ENCODE measurements at places on chromosomes 2 and 18.

DNA sequence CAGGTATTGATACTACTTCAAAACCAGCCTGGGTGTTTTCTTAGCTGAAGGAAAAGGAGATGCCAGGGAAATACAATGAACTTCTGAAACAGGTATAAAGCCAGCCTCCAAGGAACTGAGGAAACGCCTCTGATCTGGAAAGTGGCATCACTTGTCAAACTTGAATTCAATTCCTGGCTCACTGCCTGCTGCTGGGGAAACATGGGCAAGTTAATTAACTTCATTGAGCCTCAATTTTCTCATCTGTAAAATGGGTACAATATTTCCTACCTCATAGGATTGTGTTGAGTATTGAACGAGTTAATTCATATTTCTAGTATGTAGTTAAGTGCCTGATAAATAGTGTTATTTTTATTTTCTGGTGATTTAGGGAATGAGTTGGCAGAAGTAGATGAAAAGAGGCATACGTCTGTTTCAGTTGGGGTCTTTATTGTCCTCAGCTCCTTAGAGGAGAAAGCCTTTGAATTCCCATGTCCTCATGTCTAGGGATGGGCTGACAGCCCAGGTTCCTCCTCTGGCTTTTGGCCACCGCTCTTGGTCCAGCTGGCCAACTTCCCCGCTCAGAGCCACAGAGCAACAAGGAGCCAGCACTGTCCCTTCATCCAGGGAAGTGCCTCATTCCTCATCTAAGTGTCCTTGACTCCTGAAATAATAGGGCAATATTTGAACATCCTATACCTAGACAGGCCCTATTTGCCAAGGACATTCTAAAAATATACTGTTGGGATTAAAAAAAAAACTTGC lies 210.5 kb upstream of the GATA6 start:
- no peak for DNase-seq

- DNase-seq, result no peak
Measured at GRCh38 chr2:30758191-30758651, 49.0 kb downstream of the CAPN13 start.

DNA sequence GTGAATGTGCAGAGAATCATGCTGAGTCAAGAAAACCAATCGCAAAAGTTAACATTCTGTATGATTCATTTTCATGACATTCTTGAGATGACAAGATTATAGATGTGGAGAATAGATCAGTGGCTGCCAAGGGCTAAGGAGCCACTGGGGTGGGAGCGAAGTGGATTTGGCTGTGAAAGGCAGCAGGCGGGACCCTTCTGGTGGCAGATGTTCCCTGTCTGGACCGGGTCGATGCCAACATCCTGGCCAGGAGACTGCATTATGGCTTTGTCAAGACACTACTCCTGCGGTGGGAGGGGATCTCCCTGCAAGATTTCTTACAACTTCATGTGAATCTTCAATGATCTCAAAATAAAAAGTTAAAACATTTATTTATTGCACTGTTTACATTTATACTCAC lies 427.9 kb downstream of the GALR1 start:
- no peak for DNase-seq

- no peak for DNase-seq
Measured at GRCh38 chr2:240399419-240400324, 35.8 kb upstream of the GPC1 start.

- no peak for DNase-seq
Measured at GRCh38 chr2:138515092-138515491, 13.5 kb downstream of the SPOPL start.

GRCh38 chr2:175557810-175558377 lies 376.4 kb upstream of the ATP5MC3 start:
- DNase-seq, result no peak

DNA sequence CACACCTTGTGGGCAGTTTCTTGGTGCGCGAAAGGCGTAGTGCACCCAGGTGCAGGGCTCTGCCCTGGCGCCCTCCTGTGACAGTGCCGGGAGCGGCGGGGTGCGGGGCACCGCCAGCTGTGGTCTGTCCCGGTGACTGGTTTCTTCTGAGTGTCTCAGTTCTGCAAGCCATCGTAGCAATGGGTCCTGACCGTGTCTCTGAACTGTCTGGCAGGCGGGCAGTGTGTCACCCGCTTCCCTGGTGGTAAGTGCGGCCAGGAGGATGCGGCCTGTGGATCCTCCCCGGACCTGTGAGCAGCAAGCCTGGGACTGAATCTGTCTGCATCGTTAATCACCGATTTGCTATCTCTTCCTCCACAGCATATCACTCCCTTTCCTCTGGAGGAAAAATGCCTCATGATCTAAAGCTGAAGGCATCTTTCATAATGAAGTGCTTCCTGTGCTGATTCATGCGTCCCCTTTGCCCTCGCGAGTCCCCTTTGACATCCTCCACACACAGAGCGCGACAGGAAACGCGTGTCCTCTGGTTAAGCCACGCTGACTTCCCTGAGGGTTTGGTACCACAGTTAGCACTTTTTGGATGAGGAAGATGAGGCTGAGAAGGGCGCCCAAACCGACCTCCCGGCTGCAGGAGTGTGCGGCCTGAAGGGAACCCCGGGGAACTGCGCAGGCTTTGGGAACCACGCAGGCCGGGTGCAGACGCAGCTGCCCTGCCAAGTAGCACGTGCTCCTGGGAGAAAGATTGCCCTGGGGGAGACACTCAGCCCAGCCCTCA lies 416.0 kb upstream of the HS6ST1 start:
- DNase-seq, result peak; percentile 6

DNA sequence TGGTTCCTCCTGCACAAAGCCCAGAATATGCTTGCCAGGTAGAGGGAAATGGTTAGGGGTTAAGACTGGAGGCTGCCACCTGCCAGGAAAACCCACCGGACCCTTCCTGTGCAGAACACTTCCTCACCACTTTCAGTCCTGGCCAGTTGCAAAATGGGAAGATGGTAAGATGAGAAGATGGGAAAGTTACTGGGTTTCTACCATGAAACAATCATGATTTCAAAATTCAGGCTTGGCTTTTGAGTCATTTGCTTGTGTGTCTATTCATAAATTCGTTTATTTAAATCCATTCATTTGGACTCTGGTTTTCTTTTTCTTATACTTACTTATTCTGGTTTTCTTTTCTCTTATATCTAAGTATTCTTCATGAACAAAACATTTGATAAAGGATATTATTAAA lies 7.2 kb downstream of the BMP10 start:
- no peak for DNase-seq

- DNase-seq, result peak; percentile 48
Measured at GRCh38 chr2:216149741-216150140, 40.6 kb downstream of the XRCC5 start.

DNA sequence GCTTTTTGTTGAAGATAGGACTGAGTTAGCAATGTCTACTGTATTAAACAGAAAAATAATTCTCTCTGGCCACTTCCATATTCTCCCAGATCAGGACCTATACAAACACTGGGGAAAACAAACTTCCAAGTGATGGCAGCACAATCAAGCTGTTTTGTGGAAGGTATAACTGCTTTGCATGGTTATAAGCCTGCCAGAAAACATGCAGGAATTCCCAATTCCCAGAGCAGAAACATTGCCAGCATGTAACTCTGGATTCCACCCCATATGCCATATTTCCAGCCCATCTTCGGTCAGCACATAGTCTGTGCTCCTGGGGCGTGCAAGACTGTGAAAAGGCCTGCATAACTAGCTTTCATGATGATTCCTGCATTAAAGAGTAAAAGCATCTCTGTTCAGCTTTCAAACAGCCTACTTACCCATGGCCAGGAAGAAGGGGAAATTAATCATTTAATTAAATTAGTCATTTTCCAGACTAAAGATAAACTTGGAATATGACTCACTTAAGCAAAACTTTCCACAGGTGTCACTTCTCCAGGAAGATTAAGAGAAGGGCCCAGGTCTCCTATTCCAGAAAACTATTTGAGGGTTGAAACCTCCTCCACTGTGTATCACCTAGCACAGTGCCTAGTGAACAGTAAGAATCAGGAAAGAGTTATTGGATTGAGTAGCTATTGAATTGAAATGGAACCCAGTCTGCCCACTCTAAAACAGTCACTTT lies 280.5 kb downstream of the NRXN1 start:
- DNase-seq, result no peak

GRCh38 chr2:207282916-207283315 lies 117.2 kb upstream of the KLF7 start:
- peak; percentile 21 for DNase-seq

- DNase-seq, result no peak
Measured at GRCh38 chr2:149994057-149994728, 406.6 kb upstream of the MMADHC start.

- DNase-seq, result no peak
Measured at GRCh38 chr2:45131587-45131986, 122.3 kb upstream of the SIX2 start.

DNA sequence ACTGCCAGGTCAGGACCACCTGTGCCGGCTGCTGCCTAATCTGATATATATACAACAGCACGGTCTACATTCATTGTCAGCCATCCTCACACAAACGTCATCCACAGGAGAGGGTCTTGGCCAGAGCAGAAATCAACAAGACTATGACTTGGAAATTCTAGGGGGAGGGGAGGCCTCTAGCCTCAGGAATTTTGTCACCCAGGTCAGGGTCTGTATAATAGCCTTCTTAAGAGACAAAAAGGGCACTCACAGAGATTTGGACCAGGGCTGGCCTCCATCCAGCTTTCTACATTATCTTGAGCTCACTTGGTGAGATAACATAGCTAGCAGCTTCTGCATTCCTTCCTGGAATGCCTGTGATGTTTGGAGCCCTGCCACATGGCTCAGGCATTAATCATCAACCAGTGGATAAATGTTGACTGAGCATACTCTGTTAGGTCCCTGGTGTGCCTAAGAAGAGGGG lies 50.4 kb upstream of the CTIF start:
- peak; percentile 97 for DNase-seq

GRCh38 chr18:44066541-44066940 lies 614.1 kb upstream of the SETBP1 start:
- DNase-seq, result no peak

- DNase-seq, result no peak
Measured at GRCh38 chr18:78733762-78734613, 245.6 kb upstream of the SALL3 start.

- DNase-seq, result no peak
Measured at GRCh38 chr18:13382954-13383827, 164.6 kb downstream of the LDLRAD4 start.

DNA sequence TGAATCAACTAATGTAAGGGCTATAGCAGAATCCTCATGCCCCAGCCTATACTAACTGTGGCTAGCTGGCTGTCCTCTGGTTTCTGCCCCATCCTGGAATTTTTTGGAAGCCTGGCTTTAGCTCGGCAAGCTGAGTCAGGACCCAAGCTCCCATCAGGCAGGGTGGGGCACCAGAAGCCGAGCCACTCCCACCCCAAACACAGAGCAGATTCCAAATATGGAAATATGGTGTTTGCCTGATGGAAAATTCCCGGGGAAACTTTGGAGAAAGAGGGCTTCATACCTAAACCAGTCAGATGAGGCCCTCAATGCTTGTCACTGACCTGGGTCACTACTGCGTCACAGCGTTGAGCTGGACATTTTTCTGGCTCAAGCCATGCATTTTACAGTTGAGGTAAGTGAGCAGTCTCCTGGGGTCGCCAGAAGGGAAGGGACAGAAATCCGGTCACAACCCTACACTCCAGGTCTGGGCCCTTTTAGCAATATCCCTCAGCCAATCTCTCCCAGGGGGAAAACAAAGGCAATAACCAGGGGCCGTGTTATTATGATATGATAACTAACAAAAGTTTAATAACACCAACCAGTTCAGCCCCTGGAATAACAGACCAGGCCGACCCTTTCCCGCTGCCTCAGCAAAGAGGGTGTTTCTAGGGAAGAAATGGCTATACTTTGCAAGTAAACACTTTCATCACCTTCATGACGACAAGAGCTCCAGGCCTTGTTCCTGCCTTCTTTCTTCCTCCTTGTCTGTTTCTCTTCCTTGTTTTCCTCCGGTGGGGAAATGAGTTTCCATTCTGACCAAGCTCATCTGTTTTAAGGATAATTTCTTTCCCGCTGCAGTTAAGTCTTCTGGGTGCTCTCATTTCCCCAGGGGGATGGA lies 37.7 kb downstream of the PSD4 start:
- DNase-seq, result no peak

- no peak for DNase-seq
Measured at GRCh38 chr18:55743133-55743532, 155.1 kb upstream of the TCF4 start.

DNA sequence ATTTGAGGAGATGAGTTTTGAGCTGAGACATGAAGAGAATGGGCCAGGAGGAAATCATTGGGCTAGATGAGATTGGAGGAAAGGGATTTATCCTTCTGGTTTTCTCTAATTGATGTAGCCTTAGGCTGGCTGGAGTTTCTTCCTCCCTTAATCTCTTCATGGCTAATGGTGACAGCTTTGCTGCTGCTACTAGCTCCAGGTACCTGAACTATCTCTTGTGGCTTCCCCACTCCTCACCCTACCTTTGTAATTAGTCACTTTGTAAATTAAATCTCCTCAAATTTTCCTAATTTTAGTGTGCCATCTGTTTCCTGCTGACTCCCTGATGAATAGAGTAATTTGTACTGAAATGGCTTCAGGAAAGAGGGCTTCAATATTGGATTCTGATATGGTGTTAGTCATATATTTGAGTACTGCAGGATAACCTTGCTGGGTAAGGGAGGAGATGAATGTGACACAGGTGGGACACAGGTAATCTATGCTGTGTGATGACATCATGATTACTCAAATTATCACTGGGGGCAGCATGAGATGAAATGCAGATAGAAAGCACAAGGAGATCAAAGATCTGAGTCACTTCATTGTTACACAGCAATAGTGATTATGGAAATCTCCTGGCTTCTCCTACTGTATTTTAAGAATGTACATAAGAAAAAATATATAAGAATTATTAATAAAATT lies 1134.1 kb upstream of the DDX18 start:
- no peak for DNase-seq

DNA sequence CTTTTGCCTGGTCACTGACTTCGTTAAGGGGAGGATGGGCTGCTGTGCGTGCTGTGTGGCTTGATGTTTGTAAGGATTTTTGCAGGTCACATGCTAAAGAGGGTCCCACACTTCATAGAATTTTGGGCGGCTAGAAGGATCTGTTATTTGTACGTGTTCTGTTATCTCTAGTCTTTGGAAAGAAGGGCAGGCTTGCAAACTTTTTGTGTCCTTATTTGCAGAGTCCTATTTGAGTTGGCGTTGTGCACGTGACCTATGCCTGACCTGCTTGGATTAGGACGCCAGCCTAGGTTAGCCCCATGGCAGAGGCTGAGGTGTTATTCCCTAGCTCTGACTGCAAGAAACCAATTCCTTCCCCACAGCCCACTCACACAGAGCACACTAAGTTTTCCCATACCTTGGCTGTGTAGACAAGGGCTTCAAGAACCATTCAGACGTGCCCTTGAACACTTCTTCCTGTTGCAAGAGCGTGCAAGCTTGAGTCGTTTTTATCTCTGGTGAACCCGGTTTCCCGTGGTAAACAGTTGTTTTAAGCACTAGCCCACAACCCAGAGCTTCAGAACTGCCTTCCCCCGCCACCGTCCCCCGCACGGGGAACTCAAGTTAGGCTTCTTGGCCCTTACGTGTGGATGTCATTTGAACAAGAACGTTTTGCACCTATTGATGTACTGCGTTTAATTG lies 94.6 kb downstream of the LDLRAD4 start:
- no peak for DNase-seq
